ENCODE measurements at places on chromosomes 3 and 15.
A peak's percentile ranks its signal among the peaks of the same experiment; 100 is the strongest.

- no peak for DNase-seq
Observed at GRCh38 chr3:136856665-136857064, 5.3 kb upstream of the NCK1 start.

- no peak for DNase-seq
Observed at GRCh38 chr15:97683831-97684230, 276.7 kb upstream of the ARRDC4 start.

GRCh38 chr3:32819551-32820348 is 2.0 kb downstream of the TRIM71 start:
- peak; percentile 34 for DNase-seq

DNA sequence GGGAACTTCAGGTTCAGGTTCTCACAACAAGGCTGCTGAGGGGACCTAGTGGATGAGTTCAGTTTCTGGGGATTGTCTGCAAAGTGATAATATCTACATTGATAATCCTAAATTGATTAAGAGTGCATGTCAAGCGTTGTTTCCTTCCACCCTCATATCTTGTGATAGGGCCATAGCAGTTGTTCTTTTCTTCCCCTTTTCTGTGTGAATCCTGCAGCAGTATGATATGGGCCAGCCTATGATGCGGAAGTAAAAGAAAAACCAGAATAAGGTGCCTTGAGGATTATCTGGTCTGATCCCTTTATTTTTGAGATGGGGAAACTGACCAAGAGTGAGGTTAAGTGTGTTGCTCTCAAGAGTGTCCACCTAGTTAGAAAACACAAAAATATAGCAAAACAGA is 86.2 kb downstream of the MITF start:
- no peak for DNase-seq

- no peak for DNase-seq
Observed at GRCh38 chr3:12859840-12860239, 18.5 kb upstream of the RPL32 start.

DNA sequence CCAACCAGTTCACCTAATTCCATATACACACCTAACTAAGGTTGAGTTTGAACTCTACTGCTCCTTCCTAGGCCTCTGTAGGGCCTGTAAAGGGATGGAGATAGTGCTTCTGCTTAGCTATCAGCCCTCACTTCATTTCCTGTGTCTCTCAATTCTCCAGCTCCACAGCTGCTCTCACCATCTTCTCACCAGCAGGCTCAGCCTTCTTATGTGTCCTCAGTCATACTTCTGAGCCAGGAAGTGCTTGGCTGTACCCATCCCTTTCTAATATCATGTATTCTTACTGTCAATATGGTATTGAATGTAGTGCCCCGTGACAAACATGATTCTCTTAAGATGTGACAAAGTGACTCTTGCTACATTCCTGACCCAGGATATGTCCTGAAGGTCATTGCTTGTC is 116.9 kb downstream of the SLC9A9 start:
- no peak for DNase-seq

- no peak for DNase-seq
Observed at GRCh38 chr15:33243393-33243792, 48.9 kb upstream of the FMN1 start.

- DNase-seq, result no peak
Observed at GRCh38 chr3:188348435-188349244, 194.7 kb downstream of the LPP start.

GRCh38 chr3:122661633-122662032 is 19.0 kb upstream of the PARP14 start:
- DNase-seq, result no peak

- DNase-seq, result no peak
Observed at GRCh38 chr3:48960841-48961413, 29.1 kb upstream of the P4HTM start.

GRCh38 chr3:142019794-142020320 is 129.5 kb downstream of the TFDP2 start:
- no peak for DNase-seq

DNA sequence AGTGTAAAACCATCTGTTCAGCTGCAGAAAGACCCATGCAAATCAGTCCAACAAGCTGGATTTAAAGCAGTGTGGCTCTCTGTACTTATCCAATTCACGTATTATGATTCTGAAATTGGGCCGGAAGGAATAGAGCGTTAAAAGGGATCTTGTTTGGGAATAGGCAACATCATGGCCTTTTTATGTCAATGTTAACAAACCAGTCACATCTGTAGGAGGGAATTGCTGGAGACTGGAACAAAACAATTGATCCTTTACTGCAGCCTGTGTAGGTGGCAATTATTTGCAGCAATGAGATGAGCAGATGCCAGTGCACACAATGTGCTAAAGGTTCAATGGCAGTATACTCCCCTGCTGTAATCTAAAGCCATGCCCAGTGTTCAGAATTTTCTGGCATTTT is 887.4 kb upstream of the ROBO1 start:
- DNase-seq, result no peak

DNA sequence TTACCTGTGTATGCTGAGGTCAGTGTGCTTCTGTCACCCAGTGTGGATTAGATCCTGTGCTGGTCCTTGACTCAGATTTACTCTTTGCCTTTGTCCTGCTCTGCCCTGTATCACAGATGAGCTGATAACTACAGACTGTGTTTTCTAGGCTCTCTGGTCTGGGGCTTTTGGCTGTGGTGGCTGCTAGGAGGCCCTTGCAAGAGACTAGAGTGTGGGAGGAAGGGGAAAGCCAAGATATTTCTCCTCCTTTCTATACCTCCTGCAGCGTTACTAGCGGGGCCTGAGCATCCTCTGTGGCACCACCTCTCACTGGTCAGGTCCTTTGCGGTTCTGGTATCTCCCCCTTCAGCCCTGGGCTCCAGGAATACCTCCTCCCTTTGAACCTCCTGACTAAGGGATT is 282.3 kb upstream of the TBC1D5 start:
- DNase-seq, result no peak

- DNase-seq, result no peak
Observed at GRCh38 chr3:114444216-114444615, 150.4 kb downstream of the TIGIT start.

DNA sequence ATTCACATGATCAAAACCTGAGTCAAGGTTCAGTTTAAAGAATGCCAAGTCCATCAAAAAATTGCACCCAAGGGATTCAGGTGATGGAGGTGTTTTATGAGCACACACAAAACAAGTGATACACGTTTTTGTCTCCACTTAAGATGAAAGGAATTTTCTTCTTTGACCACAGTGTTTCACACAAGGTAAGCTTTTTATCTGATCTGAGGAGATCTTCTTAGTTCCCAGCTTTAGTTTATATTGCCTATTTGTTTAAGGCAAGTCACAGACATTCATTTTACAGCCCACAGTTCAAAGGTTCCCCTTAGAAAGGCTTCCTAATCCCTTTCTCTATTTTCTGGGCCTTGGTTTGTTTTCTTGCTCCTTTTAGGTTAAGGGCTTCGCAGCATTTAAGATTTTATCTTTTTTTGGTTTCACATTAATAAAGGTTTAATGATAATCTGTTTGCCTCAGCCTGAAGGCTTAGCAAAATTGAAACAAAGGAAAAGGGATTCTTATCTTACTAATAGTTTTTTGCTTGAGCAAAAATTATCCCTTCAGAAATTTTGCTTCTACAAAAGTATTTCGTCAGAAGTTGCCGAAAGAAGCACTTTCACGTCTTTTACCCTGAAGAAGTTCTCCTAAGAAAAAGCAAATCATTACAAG is 420.5 kb upstream of the NAALADL2 start:
- DNase-seq, result no peak

DNA sequence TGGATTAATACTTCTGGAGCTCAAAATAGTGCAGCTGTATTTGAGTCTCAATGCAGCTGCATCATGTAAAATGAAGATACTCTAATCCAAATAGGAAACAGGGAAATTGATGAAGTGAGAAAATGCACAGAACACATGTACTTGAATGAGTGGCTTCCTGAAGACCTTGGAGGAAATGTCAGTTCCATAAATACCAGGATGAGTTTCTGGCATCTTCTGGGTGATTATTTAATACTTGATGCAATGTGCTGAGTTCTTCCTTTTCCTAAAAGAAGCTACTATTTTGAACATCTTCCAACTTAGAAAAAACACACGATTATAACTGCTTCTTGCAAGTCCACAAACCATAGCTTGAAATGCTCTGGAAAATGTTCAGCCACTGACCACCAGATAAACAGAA is 162.8 kb downstream of the SLC9A9 start:
- no peak for DNase-seq

DNA sequence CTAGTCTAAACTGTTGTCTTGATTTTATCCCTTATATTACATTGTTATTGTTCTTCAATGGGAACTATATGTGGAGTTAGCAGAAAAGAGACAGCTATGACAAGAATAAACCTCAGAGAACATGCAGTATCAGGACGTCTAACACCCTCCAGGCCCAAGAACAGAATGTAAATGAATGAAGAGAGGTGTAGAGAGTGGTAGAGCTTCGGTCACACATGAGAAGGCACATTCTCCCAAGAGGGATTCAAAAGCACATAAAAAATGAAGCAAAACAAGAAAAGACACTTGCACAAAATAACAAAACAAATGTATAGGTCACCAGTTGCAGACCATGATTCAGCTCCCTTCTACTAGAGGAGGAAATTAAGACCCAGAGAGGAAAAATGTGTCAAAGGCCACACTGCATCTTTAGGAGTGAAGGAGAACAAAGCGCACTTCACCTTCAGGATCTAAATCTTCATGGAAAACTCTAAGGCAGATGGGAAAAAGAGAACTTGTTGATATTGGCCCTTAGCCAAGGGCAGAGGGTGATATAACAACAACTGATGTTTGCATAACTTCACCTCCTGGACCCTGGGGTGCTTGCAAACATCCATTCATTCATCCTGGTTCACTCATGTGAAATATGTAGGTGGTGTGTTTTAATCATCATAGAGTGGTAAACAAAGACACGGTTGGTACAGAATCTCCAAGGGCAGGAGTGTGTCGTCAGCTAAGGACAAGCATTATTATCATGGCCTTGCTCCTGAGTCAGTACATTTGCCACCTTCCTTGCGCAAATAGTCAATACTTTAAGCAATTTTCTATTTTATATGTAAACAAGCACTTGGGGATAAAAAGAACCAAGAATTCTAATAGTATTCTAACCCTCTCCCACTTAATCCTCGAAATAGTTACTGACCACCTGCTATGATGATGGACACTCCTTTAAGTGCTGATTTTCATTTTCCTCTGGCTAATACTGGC is 8.8 kb downstream of the NEK10 start:
- no peak for DNase-seq

GRCh38 chr3:58622892-58623291 is 43.7 kb downstream of the FAM3D start:
- DNase-seq, result no peak

- DNase-seq, result no peak
Observed at GRCh38 chr15:86885616-86886015, 805.9 kb downstream of the AGBL1 start.

DNA sequence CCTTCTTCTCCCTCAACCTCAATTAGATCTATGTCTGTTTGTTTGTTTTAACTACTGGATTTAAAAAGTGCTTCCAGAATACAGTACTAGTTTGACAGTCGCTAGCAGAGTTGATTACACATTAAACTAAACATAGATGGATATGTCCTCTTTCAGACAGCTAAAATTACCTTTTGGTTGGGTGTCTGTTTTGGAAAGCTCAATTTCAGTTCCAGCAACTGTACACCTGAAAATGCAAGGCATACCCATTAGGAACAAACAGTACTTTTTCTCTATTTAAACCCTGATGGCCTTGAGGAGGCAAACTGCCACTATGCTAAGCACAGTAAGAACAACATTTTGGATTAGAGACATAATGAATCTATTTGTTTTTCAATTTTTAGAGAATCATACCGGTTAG is 234.4 kb downstream of the UNC13C start:
- no peak for DNase-seq

DNA sequence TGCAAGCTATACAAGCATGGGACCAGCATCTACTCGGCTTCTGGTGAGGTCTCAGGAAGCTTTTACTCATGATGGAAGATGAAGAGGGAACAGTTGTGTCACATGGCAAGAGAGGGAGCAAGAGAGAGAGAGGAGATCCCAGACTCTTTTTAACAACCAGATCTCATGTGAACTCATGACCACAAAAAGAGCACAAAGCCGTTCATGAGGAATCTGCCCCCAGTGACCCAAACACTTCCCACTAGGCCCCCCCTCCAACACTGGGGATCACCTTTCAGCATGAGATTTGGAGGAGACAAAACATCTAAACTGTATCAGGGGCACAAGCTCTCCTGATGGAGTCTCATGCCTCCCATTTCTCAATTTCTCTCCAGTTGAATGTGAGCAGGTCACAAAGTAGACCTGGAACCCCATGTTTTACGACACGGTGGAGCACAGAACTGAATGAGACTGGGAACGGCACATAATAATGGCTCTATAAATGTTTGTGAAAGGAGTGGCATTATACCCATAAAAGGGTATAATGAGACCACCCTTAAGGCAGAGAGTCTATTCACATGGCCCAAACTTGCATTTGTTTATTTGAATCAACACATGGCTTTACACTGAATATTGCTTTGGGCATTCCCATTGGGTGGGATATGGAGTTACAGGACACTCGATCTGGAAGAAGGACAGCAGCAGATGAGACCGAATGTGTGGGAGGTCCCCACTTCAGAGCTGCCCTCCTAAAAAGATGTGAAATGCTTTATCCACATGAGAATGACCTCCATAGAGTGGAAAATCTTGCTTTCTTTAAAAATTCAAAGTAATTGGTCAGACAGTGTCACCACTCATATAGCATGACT is 38.8 kb downstream of the IL16 start:
- no peak for DNase-seq

- no peak for DNase-seq
Observed at GRCh38 chr3:66035763-66036477, 2.8 kb downstream of the MAGI1 start.

DNA sequence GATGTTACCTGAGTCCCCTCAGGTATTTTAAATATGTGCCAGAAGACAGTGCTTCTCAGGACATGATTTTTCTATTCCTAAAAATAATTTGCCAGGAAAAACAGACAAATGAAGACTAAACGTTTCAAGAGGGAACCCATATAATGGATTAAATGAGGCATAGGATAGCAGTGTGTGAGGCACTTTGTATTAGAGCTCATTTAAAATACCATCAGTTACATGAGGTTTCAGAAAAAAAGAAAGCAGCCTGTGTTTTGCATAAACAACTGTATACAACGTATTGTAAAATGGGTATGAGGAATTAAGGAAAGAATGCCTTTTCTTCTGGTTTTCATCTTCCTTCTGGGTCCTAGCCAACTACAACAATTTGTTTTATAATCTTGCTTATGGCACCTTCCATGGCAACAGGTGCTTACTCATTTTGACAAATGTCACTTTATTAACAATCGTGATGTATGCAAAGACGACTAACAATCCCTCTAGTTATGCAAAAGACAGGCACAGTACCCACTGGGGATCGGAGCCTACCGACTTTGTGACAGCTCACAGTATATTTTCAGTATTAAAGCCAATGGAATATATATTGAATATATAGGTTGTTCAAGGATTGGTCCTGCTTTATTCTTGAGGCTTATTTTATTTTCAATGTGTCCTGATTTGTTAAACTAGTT is 231.6 kb upstream of the ZNF717 start:
- DNase-seq, result no peak

DNA sequence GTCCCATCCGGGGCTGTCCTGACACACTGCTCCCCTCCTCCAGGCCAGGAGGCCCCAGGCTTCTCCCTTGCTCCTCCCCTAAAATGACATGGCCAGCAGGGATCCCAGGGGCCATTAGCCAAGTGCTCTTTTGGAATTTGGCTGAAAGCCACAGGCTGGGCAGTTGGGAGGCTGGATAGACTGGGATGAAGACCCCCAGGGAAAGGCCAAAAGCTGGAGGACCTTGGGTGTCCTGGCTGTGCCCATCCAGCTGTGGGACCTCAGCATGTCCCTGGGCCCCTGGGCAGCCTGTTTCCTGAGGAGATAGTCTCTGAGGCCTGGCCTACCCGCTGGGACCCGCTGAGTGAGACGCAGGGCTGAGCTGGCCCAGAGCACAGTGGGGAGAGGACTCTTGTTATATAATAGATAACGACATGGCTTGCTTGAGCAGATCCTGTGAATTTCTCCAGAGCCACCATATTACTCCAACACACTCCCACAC is 5.7 kb upstream of the PDE8A start:
- DNase-seq, result no peak

Data from activated effector memory CD4-positive, alpha-beta T cell treated with anti-CD3 and anti-CD28 coated beads, Interleukin-2, amount 50 U/mL, for 16 hours (primary cell).